NB4 (cell line): ENCODE measurements at places on chromosomes 7 and 10.

DNA sequence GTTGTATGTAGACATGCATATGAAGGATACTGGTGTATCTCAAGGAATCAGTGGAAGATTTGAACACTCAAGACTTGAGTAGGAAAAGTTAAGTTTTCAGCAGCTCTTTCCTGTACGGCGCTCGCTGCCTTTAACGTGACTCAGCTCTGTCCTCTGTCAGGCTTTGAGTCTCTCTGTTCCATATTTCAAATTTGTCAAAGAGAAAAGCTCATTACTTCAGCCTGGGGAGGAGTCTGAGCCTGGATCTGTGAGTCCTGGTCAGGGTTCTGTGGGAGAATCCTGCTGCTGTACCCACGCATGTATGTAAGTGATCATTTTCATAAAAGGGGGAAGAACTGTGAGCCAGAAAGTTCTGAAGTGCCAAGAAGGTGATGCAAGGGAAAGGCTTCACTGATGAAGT is 13.8 kb upstream of the MPP7 start:
- DNase-seq: no peak

DNA sequence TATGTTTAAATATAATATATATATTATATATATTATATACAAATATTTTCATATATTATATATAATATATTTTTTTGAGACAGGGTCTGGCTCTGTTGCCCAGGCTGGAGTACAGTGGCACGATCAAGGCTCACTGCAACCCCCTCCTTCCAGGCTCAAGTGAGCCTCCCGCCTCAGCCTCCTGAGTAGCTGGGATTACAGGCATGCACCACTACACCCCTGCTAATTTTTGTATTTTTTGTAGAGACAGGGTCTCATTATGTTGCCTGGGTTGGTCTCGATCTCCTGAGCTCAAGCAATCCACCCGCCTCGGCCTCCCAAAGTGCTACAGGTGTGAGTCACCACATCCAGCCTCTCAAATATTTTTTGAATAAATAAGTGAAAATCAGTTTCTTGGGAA is 215.5 kb downstream of the GATA3 start:
- DNase-seq: no peak

GRCh38 chr10:29784175-29784773 is 149.5 kb upstream of the SVIL start:
- DNase-seq: no peak

DNA sequence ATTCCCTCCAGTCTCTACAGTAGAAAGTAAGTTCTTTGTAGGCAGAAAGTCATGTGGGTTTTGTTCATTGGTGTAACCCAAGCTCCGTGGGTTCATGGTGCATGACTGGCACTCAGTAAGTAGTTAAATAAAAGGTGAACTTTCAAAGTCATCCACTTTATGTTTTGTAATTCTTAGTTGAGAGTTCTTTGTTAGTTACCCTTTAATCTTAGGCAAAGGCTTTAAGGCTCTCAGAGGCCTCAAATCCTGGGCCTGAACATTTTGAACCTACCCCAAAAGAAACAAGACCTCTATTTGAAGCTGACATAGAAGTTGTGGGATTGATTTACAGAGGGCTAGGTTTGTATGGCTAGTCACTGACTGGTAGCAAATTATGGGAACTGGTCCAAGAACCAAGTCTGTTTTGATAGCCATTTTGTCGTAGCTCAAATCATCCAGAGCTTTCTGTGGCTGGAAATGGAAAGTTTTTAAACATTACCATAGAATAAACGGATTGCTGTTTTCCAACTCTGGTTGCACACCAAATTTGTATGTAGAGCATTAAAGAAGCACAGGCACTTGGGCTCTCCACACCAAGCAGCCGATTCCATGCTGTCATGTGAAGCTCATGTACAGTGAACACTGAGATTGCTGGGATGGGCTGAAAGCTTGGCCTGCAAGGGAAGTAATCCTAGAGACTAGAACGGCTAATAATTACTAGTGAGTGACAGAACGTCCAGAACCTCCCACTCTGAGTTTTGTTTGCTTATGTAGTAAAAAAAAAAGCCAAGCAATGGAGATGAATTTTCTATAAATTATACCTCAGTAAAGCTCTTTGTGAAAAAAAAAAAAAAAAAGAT is 53.5 kb downstream of the DENND11 start:
- no peak for DNase-seq

- peak; percentile 29 for DNase-seq
These were observed 164.1 kb downstream of the EBF3 start for GRCh38 chr10:129799942-129800341.

GRCh38 chr10:13382703-13383398 is 34.8 kb upstream of the SEPHS1 start:
- DNase-seq: no peak

DNA sequence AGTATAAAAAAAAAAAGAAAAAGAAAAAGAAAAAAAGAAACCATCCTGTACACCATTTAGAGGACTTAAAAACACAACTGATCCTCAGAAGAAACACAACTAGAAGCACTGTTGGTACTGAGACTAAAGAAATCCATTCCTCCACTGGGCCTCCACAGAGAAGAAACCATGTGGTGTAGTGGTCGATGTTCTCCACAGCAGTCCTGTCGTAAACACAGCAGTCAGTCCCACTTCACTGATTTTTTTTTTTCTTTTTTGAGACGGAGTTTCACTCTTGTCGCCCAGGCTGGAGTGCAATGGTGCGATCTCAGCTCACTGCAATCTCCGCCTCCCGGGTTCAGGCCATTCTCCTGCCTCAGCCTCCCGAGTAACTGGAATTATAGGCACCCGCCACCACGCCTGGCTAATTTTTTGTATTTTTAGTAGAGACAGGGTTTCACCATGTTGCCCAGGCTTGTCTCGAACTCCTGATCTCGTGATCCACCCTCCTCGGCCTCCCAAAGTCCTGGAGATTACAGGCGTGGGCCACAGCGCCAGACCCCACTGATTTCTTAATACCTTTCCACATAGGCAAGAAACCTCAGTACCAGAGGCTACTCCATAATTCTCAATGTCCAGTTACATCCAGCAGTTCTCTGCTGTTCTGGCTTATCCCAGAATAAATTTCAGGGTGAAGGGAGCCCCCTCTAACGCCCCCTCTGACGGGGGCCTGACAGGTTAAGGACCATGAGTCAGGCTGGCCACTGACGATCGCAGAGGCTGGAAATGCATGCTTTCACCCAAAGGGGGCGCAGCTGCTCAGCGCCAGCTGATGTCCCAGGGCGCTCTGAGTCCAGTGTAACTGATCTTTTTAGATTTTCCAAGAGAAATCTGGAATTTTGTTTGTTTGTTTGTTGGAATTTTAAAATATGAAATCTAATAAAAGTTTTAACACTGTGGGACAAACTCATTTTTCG is 24.8 kb upstream of the FFAR4 start:
- DNase-seq: peak; percentile 53

- DNase-seq: no peak
These were observed 251.6 kb downstream of the SKAP2 start for GRCh38 chr7:26612742-26613141.

- peak; percentile 18 for DNase-seq
These were observed 558 bp downstream of the TCTN3 start for GRCh38 chr10:95693071-95693667.

DNA sequence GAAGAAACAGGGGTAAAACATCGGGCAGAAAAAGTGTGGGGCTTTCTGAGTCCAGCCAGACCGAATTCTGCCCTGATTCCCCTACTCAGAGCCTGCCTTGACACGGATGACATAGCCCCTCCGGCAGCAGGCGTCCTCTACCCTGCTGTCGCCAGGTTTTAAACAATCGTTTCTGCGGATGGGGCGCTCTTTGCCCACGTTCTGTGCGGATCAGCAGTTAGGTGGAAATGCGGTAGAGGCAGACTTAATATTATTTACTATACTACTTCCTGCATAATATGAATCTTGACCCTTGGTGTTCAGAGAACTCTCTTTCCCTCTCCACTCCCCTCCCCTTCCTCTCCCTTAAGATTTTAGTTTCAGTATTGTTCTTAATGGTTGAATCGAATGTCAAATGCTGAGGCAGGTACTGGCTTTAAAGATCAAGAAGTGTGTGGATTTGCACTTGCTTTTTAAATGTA is 2.4 kb downstream of the GATA3 start:
- no peak for DNase-seq

GRCh38 chr10:104339469-104340110 is 1.3 kb upstream of the ITPRIP start:
- DNase-seq: peak; percentile 11

DNA sequence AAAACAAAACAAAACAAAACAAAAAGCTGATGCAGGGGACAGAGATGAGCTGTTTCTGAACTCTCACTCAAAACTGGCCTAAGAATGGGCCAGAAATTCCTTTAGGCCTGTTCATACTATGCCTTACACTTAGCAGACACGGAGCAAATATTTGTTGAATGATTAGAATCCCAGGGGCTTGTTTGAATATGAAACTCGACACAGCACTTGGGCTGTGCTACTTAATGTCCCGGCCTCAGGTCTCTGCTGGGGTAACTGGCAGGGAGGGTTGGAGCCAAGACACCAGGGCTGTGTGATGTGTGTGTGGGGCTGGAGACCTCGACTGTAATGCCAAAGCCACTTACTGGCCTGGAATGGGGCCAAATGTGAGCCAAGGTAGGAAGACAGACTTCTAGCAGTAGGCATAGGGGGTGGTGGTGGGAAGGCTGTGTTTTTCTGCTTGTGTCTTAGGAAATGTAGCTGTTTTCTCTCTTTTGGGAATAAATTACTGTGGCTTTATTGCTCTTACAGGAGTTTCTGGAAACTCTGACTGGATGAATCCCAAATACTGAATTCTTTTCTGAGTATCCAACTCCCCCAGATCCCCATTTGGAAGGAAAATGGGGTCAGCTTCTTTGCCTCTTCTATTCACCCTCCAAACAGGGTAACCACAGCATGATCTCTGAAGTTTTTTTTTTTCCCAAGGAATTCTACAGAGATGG is 66.7 kb downstream of the EMX2 start:
- no peak for DNase-seq

- peak; percentile 77 for DNase-seq
These were observed 154.3 kb downstream of the ZNF365 start for GRCh38 chr10:62528441-62528840.

DNA sequence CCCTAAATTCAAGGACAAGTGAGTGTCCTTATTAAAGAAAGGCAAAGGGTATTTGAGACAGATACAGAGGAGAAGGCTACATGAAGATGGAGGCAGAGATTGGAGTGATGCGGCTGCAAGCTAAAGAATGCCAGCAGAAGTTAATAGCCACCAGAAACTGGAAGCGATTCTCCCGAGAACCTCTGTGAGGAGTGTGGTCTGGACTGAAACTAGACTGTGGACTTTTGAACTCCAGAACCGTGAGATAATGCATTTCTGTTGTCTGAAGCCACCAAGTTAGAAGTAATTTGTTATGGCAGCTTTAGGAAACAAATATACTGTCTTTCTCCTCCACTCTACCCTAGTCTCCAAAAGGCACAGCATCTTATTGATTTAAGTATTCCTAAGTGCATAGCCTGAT is 80.3 kb upstream of the CREB5 start:
- DNase-seq: no peak
